Transverse colon (tissue), 4 donors: ENCODE measurements at places on chromosomes 11 and 22. TPM values are rescaled to one million over a fixed set of nuclear protein-coding genes. Genes with fewer than 3 reads are reported as not detected.

The KRTAP5-1 gene
- total RNA-seq, result not detected

The GNAZ gene
- total RNA-seq, result 14.7 TPM

The GLB1L3 gene
- not detected for total RNA-seq

The PLAAT4 gene
- total RNA-seq, result 37.3 TPM

DNA sequence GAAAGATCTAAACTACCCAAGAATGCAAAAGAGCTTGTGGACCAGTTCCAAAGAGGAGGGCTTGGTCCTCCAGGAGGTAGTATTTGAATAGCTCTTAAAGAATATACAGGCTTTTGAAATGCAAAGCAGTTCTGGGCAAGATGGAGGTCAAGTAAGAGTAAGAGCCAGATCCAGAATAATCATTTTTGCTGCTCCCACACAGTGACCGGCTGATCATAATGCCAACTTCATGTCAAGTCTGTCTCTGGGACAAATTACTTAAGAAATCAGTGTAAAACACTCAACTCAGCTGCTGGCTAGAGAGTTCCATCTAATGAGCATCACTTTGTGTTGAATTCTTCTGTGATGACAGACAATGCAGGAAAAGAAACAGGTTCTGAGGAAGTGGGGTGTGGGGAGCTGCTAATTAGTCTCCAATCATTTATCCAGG, 250.9 kb upstream of the NARS2 start:
- no peak for DNase-seq

DNA sequence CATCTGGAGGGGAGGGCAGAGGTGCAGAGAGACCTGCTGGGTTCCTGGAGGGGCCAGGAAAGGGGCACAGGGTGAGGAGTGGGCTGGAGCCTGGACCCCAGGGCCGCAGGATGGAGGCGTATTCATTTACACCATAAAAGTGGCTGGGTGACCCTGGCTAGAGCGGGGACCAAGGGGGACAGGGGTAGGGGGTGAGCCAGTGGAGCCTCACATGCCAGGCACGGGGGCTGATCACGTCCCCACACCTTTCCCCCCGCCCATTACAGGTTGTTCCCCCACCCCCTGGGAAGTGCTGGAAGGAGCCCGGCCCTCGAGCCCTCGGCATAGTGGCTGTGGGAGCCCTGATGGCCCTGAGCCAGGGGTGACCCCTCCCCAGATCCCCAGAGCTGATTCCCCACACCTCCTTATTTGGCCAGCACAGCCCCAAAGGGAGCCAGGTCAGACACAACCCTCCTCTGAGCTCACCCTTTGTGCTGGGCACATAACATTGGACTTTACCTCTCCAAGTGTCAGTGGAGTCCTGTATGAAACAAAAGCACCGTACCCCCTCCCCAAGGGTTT, 781 bp downstream of the TCIRG1 start:
- DNase-seq, result no peak

GRCh38 chr11:72232260-72233055, 7.9 kb downstream of the INPPL1 start:
- DNase-seq, result no peak

DNA sequence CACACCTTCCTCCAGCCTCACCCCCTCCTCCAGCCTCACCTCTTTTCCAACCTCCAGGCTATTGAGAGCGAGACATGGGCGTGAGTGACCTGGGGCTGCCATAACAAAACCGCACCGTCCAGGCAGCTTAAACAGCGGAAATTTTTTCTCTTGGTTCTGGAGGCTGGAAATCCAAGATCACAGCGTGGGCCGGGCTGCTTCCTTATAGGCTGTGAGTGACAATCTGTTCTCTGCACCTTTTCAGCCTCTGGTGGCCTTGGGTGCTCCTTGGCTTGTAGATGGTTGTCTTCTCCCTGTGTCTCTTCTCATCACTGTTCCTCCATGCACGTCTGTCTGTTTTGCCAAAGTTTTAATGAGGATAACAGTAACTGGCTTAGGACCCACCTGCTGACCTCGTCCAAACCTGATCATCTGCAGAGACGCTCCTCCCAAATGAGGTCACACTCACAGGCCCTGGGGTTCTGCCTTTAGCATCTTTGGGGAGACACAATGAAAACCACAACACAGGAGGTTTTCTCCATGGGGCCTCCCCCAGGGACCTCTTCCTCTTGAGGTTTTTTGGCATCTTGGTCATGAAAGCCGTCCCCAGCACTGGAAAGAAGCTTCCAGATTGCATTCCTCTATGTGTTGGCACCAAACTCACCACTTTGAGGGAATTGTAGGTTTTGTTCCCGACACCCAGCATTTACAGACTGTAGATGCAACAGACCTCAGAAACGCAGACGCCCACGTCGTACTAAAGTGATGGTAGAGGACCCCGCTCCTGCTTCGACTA, 878.1 kb downstream of the BRD1 start:
- DNase-seq, result peak; percentile 1

GRCh38 chr11:64267207-64267945, 16.0 kb downstream of the PLCB3 start:
- no peak for DNase-seq

DNA sequence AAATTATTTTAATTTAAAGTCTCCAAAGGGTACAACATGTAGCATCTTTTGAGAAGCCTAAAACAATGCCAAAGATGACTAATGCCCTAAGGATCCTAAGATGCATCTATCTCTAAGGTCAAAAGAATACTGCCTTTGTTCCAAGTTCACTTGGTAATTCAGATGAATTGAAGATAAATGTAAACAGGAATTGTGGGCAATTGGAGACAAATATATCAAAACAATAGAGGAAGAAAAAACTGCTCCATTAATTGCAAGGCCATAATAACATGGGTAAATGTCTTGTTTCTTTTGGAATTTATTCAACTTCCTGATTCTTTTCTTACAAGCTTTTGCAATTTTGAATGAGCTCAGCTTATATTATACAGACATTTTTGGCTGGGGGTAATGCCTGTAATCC, 338.6 kb downstream of the TTC28 start:
- DNase-seq, result no peak

DNA sequence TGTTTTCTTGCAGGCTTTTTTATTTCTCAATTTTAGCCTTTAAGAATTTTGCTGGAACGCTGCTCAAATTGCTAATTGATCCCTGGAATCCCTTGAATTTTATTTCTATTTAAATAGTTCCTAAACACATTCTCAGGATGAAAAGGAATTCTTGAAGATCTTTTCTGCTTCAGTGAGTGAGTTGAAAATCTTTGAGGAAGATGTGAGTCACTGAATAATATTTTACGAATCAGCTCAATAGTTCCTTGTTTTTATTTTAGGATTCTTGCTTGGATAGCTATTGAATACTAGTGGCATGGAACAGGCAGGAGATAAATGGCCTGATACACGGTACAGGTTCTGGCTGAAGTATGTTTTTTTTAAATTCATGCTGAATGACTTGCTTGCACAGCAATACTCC, 194.6 kb upstream of the CCDC90B start:
- no peak for DNase-seq

DNA sequence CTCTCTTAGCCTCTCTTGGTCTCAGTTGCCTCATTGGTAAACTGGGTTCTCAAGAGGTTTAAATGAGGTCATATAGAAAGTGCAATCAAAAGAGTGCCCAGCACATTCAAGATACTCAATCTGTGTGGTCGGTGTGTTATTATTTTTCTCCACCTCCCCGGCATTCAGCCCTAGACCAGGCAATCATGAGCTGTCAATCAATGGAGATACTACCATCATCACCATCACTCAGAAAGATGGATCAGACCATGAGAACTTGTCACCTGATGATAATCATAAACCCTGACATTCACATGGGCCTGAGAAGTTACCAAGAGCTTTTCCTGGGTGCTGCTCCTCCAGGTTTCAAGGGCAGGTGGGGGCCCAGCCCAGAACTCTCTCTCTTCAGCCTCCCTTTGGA, 166.1 kb downstream of the MN1 start:
- DNase-seq, result no peak

DNA sequence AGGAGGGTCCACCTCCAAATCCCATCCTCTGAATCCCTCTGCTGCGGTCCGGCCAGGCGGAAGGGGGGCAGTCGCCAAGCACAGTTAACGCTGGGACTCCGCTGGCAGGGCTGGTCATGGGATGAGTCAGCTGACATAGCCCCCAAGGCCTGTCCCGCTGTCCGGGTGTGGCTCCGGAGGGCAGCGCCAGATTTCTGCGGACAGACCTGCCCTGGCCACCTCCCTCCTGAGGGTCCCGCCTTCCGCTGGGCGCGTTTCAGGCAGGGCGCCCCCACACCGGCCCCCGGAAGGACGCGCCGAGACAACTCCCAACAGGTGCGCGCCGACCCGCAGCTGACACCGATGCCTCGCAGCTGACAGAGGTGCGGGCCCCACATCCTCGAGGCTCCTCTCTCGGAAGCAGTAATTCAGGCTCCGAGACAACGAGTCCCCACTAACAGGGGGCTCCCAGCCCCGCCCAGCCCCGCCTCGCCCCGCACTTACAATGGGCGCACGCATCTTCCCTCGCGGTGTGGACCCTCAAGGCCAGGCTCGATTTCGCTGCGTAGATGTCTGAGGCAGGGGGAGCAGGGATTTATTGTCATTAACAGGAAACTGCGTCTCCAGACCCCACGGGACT, 607 bp downstream of the PLAAT3 start:
- DNase-seq, result peak; percentile 38

DNA sequence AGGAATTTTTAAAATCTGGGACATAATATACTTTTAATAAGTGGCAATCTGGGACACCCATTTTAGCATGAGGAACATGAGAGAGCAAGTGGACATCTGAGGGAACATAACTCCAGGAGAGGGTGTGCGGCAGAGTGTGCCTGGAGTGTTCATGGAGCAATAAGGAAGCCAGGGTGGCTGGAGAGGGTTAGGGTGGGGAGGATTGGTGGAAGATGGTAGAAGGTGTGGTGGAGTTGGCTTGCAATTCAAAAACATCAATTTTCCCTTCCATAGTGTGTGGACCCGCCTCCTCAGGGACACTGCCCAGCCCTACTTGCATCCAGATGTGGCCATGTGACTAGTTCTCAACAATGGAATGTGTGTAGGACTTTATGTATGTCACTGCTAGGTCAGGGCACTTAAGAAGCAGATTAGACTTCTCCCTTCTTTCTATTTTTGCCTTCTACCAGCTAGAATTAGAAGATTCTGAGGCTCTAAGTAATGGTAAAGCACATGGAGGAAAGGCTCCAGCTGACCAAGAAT, 4.4 kb upstream of the DENND5A start:
- DNase-seq, result peak; percentile 40

GRCh38 chr11:128929468-128929867, 13.2 kb downstream of the TP53AIP1 start:
- DNase-seq, result no peak

DNA sequence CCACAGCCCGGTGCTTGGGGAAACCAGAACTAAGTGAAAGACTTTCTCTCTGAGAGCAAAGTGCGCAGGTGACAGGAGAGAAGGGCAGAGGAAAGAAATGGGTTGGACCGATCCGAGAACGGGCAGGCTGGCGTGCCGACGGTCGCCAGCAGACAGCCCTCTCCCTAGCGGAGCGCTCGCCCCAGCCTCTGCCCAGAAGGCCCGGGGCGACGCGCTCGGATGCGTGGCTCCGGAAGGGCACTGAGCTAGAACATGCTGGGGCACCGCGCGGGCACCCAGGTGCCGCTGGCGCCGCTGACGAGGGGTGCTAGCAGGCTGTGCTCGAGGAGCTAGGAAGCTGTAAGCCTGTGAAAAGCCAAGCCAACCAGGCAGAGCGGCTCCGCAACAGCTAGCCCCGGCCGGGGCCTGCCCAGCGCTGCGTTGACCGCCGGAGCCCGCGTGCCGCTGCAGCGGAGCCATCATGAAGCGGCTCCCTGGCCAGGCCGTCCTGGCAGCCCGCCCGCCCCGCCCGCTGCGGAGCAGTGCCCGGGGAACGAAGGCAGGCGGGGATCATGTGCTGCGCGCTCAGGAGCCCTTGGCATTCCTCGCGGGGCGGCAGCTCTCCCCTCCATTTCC, 22.1 kb upstream of the RRAS2 start:
- peak; percentile 72 for DNase-seq

DNA sequence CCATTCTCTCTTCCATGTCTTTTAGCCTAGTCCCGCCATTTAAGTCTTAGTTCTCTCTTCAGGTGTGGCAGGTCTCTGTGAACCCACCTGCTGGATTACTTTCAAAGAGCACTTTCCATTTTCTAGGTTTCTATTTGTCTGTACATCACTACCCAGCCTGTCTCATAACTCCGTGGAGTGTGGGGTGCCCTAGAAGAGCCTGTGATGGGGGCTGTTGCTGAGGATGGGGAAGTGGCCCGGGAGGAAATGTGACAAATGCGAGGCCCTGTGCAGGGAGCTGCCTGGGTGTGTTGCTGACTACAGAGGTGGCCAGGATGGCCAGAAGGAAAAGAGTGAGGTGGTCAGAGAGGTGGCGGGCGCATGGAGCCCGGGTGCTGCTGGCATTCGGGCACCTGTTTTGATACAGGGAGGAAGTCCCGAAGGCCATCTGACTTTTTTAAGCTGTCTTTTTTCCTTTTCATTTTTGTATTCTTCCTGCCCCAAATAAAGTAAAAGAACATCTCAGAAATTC, 10.7 kb downstream of the DGCR8 start:
- DNase-seq, result no peak

GRCh38 chr22:28245579-28246224, 326.6 kb upstream of the PITPNB start:
- DNase-seq, result no peak

DNA sequence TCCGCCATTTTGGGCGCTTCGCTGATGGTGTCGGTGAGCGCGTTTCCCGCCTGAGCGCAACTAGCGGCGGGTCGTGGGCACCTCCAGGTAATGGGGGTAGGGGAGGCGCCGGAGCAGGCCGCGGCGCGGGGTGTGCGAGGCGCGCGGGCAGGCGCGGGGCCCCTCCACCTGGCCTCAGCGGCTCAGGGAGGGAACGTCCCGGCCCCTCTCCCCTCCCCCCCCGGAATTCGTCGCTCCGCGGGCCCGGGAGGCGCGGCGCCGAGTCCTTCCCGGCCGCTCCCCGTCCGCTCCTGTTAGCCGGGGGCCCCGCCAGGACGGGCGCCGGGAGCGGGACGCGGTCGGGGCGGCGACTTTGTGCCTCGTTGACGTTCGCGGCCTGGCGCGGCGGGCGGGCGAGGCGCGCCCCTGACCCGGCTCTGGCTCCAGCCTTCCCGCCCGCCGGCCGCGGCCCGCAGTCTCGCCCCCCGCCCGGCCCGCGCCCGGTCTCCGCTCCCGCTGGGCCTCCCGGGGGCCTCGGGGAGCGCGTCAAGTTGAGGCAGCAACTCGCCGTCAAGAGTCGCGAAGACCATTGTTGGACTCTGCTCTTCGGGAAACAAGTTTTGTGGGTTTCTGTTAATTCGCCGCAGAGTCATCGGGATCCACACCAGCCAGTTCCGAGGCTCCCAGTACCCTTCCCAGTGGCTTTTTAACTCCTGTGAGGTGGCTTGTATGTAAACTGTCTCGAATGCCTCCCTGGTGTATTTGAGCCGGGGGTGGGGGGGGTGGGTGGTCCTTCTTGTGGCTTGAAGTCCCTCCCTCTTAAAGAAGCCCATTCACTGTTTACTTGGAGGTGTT, at the start of gene PPP6R3:
Gene PPP6R3, plus strand, starts transcription at position 12 of the 834 bp plus-strand sequence. CDS start 76,913 bp downstream, outside the sequence.
- DNase-seq, result no peak

DNA sequence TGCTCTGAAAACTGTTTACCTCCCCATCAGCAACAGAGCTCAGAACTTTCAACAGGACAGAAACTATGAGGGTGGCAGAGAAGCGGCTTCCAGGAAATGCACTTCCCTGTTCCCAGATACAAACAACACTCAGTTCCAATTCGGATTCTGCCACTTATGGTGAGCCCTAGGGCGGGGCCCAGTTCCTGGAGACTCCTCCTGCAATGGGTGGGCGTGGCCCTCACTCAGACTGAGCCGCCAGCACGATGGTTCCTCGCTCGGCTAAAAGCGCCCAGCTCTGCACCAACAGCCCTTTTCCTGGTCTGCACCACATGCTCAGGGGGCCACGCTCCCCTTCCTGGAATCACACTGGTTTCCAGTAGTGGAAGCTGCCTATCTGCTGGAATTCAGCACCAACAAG, 314.1 kb downstream of the CTTN start:
- DNase-seq, result peak; percentile 52
